ENCODE measurements at places on chromosomes 5 and 9.

DNA sequence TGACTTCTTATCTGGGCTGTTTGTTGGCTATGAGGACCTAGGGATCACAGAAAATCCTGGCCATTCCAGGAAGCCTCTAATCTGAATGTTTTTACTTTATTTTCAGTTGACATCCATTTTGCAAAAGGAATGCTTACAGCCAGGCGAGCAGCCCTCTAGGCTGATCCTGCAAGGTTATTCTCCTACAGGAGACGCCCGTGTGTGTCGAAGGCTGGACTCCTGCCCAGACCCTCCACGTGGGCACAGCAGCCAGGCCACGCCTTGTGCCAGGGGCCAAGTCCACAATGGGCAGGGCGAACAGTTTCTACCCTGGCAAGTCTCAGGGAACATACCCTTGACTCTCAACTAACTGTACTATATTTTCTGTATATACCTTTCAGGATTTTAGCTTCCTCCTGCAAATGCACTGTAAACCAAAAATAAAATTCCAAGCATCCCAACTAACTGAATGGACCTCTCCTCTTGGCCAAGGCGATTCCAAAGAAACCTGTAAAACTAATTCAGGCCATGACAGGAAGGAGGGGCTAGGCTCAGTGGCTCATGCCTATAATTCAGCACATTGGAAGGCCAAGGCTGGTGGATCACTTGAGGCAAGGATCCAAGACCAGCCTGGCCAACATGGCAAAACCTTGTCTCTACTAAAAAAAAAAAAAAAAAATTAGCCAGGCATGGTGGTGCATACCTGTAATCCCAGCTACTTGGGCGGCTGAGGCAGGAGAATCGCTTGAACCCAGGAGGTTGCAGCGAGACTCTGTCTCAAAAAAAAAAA, 5.7 kb downstream of the CMBL start:
- peak; percentile 55 for DNase-seq

- no peak for DNase-seq
Measured at GRCh38 chr9:94922098-94922607, 195.7 kb downstream of the AOPEP start.

DNA sequence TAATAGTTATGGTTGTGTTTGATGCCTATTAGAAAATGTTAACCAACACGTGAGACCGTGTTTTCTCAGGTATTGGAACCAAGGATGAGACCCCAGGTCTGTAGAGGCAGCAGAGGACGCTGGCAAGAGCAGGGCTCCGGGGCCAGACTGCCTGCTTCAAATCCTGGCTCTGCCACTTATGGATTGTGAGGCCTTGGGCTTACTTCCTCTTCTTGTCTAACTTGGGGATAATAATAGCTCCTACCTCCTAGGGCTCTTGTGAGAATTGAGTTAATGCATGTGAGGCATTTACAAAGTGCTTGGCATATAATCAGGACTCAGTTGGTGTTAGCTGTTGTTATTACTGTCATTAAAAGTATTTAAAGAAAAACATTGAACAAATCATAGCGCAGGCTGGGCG, 85.5 kb upstream of the PITX1 start:
- no peak for DNase-seq

DNA sequence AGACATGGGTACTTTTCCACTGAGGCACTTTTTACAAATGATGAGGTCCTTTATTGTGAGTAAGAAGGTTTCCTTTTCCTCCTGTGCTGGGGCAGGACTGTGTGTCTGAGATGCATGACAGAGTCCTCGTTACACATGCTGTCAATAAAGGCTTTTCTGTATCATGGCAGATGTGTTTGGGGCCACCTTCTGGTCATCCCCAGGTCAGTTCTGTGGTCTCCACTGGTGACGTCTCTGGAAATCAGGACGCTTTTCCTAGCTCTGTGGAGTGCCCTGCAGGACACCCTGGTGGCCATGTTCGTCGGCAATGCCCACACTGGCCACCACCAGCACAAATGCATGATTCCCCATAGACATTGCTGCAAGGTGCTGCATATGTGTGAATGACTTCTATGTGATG, 2.8 kb downstream of the CMBL start:
- DNase-seq: no peak

DNA sequence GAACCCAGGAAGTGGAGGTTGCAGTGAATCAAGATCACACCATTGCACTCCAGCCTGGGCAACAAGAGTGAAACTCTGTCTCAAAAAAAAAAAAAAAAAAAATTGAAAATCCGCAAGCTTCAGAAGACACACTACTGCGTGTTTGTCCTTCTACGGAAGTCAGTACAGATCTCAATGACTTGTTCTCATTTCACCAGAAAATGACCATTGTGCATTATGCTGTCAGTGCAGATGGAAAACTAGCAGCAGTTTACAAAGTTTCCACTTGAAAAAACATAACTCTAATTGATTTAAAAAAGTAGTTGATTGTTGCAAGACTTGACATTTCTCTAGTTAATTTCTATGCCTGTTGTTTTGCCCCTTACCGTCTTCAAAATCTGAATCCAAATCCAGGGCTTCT, 298.0 kb upstream of the DMRT1 start:
- no peak for DNase-seq

GRCh38 chr5:66989286-66989685, 207.3 kb downstream of the CD180 start:
- no peak for DNase-seq

DNA sequence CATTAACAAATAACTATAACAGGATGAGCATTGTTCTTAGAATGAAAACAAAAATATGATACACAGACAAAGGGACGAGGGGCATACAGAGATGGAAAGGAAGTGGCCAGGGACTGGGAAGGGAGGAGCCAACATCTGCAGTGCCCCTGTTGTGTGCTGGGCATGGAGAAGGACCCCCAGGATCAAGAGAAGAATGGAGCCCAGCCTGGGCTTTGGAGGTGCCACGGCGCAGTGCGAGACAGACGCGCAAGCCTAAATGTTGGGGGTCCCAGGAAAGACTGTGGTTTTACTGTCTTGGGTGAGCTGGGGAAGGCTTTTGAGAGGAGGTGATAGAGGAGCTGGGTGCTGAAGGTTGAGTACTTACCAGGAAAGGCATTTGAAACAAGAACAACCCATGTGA, 28.4 kb upstream of the DUSP1 start:
- DNase-seq: no peak

GRCh38 chr9:72577212-72577753, 55.9 kb downstream of the TMC1 start:
- DNase-seq: no peak

DNA sequence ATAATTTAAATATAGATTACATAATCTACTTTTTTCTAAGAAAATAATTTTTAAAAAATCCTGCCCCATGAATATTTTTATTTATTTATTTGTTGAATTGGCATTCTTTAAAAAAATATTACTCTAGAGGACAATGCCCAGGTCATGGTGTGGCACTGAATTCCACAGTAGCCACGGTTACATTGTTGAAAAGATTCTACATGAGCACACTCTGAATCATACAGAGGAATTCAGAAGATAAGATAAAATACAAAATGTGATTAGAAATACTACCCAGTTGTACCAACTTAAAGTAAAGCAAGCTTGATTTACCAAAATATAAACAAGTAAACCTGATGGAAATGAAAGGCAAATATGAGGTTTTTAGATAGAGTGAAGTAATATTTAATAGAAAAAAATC, 183.7 kb downstream of the HCN1 start:
- no peak for DNase-seq

DNA sequence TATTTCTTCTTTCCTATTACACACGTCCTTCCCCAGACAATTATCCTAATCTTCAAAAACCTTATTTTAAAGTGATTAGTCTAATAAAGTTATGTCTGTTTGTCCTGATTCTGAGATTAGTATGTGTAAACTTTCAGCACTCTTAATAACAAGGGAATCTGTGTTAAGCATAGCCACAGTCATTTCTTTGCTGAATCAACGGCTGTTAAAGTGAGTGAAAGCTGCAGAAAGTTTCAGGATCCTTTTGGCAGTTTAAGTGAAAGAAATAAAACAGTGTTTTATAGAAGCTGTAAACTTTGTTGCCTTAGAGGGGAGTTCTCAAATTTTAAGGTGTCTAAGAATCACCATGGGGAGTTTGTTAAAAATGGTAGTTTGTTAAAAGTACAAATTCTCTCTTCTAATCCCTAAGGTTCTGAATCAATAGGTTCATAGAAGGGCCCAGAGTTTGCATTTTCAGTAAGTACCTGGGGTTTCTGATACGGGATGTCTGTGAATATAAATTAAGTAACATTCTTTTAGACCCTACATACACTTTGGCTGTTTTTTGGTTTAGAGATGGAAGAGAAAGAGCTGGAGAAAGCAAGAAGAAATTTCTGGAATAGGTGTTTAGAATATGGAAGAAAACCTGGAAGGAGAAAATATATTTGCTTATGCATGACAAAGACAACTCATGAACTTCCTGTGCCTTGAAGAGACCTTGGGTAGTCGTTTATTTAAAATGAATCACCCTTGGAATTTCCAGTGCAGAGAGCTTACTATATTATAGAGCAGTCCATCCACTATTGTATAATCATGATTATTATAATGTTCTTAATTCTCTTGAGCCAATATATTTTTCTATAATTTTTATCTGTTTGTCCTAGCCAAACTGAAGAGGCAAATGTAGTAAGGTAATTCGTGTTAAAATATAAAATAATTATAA, 45.7 kb downstream of the SCAMP1 start:
- DNase-seq: no peak

DNA sequence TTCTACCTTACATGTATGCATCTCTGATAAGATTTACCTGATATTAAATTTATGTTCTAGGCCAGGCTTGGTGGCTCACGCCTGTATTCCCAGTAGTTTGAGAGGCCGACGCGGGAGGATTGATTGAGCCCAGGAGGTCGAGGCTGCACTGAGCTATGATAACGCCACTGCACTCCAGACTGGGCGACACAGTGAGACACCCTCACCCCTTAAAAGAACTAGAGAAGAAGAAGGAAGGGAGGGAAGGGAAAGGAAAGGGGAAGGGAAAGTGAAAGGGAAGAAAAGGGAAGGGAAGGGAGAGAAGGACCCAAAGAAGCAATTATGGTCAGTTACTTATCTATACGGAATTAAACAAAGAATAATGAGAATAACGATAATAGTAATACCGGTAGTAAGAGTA, 1.2 kb upstream of the RFK start:
- DNase-seq: no peak

- no peak for DNase-seq
Measured at GRCh38 chr5:159553792-159554191, 223.5 kb upstream of the IL12B start.

- no peak for DNase-seq
Measured at GRCh38 chr9:128497824-128498610, 6.5 kb upstream of the GLE1 start.

DNA sequence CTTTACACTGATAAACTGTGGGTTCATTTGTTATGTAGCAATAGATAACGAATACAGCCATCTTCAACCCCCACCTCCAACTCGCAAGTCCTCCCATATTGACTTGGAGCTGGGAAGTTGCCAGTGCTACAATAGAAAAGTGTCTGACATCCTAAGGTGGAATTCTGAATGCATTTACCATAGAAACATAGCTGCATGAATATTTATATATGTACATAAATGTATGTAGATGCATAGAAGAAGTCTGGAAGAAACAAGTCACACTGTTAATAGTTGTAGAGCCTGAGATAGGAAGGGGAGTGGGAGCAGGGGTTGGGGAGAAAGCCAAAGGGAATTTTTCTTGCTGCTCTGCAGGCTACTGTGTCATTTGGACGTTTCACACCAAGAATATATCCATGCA, 88.1 kb upstream of the SSBP2 start:
- no peak for DNase-seq

DNA sequence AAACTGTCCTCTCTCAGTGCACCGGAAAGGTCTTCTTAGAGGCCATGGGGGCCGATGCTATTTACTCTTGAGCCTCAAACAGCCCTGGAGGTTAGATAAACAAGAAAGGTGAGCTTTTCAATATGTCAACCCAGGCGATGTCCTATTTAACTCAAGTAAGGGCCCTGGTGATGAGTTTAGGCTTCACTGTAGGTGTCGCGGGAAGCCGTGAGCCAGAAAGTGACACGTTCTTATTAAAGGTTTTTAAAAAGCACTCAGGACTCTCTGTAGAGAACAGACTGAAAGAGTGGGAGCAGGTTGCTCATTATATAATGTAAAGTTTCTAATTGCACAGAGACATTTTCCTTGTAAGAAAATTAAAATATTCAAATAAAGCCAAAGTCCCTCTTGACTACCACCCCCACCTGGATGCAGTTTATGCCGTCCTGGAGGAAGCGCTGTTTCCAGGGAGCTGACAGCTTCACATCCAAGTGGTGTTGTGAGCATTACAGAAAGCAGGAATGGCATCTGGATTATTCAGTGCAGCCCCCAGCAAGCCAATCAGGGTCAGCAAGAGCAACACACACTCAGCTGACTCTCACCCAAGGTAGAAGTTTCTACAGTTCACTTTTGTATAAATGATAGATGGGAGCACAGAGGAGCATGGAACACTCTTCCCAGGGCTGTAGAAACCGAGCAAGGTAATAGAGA, 280.3 kb downstream of the DRD1 start:
- DNase-seq: no peak

DNA sequence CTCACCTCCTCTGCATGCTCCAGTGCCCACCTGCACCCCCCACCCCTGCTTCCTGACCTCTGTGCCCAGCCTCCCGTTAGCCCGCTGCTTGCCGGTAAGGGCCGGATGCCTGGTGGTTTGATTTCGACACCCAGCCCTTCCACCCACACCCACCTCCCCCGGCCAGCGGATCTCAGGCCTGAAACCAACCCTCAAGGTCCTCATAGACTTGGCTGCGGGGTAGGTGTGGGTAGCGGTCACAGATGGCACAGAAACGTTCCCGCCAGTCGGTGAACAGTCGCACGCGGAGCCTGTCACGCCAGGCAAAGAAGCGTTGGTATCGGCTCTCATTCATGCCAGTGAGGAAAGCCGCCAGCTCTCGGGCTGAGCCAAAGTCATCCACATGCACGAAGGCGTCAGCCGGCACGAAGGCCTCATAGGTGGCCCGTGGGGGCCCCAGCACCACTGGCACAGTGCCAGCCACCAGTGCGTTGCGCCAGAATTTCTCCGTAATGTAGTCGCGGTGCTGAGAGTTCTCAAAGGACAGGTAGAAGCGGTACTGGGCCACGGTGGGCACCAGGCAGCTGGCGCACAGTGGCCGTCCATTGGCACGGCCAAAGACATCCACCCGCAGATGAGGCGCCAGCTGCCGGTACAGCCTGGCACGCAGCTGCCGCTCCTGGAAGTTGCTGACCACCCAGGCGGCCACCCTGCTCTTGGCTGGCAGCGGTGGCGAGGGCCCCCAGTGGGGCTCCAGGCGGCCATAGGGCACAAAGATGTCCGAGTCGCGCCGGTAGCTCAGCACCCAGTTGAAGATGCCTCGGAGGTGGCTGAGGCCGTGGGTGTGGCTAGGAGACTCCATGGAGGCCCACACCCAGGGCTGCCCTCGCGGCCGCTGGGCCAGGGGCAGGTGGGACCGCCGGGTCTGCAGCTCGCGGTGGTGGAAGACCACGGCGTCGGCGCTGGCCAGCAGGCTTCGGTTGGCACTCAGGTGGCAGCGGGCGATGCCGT, 1.1 kb downstream of the FUT7 start:
- no peak for DNase-seq

DNA sequence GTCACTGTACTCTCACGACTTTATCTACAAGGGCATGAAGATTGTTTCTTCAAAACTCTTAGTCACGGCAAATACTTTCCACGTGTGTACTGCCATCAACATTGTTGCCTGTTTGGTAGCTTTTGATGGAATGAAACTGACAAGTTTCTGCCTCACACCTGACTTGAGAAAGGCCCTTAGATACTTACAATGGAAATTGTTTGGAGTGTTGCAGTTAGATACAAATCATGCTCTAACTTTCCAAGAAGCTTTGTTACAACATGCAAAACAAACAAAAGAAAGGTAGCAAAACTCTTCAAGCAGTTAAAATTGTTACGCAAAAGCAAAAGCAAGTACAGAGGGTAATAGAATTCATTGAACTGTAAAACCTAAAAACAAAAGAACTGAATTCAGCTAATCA, 91.1 kb upstream of the TLE4 start:
- no peak for DNase-seq
